ENCODE measurements at places on chromosomes 3 and 15.

- no peak for DNase-seq
Measured at GRCh38 chr15:20386198-20386597, 155.4 kb downstream of the GOLGA6L6 start.

GRCh38 chr3:123609063-123609462 lies 24.2 kb upstream of the HACD2 start:
- no peak for DNase-seq

- DNase-seq = no peak
Measured at GRCh38 chr15:56194035-56194434, 49.6 kb downstream of the RFX7 start.

DNA sequence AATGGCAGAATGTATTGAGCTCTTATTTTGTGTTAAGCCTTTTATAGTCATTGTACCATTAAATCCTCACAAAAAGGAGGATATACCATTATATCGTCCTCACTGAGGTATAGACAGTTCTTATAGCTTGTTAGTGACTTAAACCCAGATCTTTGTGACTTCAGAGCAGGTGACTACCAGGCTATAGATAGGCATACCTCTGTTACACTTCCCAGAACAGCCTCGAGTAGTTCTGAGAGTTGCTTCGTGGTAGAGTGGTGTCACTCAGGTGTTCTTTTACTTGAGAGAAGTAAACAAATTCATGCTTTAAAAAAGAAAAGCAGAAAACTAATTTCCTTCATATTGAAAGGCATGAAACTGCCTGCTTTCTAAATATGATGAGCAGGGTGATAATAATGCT lies 59.9 kb downstream of the SEC22A start:
- DNase-seq = no peak
